Sigmoid colon (tissue), 7 donors: ENCODE measurements at places on chromosomes 6 and 20.

- DNase-seq: no peak
Observed at GRCh38 chr20:52593654-52594053, 378.5 kb upstream of the TSHZ2 start.

DNA sequence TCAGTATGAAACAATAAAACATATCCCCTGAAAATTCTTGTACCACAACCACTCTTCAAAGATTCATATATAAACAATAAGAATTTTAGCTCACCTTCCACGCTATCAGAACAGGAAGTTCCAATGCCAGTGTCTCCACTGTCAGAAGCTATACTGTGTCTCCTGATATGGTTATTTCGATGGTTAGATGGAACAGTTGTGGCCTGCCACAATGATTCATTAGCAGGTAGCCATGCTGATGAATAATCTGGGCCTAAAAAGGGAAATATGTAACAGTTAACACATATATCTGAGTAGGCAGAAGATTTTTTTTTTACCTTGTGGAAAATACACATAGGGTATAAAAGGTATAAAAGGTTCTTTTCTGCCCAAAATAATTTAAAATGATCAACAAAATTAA lies 19.0 kb downstream of the CEP85L start:
- DNase-seq: no peak

GRCh38 chr6:26351544-26351953 lies 13.4 kb upstream of the BTN3A2 start:
- no peak for DNase-seq

DNA sequence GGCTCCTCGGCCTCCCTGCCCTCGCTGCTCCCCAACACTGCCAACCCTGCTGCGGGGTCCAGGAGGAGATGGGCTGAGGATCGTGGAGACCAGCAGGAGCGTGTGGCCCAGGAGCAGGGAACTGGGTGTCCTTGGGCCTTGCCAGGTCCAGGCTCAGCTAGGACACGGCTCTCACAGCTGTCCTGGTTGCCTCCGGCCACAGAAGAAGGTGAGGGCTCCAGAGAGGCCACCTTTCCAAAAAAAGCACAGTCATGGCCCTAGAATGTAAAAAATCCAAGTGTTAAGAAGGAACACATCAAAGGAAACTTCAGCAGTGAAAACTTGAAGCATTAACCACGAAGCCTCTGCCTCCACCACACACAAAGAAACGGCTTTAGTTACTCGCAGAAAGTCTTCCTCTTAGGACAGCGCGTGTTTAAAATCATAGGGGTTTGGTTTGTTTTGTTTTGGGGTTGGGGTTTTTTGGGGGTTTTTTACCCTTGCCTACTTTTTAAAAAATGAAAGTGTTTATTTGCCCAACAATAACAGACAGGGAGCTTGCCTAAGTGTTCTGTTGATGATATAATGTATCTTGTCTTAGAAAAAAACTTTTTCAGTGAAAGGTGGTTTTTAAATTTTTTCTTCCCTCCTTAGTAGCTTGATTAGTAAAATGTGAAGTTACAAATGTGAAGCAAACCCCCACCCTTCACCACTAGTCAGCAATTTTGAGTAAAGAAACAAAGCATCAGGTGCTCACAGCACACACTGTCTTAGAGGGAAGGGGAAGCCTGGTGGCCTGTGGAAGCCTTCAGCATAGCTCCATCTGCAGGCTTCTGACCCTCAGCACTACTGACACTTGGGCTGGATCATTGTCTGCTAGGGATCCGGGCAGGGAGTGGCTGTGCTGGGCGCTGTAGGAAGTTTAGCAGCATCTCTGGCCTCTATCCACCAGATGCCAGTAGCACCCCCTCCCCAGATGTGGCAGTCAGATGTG lies 60.0 kb downstream of the PTPN1 start:
- DNase-seq: no peak

GRCh38 chr6:51019806-51020205 lies 201.1 kb downstream of the TFAP2B start:
- no peak for DNase-seq

DNA sequence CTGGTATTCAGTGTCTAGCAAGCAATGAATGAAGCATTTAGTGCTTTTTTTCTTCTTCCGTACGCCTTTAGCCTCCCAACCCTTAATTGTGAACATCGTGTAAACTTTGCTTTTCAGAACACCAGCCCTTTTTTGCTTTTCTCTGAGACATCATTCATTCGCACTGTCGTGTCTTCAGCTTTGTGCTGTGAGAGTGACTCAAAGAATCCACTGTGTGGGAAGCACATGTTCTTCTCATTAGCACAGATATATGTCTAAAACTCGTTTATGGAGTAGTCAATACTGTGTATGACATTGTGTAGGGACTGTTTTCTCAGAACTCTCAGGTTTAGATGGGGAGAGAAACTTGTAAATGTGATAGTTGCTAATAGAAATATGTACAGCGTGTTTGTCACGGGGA lies 279.1 kb downstream of the FARS2 start:
- DNase-seq: no peak

DNA sequence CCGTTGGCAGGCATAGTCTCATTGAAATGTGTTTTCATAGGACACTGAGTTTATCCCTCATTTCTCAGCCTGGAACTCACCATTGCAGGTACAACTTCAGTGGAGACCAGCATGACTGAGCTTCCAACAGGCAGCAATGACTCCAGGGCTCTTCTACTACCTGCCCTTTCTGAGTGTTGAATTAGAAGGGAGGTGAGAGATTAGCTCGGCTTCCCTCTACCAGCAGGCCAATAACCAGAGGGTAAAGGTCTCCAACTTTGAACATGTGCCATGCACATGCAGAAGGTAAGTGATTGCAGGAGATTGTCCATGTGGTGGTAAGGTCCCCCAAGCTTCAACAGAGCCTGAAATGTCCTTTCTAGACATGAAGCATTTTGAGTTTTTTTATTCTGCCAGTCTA lies 233.8 kb upstream of the SUPT3H start:
- DNase-seq: no peak

DNA sequence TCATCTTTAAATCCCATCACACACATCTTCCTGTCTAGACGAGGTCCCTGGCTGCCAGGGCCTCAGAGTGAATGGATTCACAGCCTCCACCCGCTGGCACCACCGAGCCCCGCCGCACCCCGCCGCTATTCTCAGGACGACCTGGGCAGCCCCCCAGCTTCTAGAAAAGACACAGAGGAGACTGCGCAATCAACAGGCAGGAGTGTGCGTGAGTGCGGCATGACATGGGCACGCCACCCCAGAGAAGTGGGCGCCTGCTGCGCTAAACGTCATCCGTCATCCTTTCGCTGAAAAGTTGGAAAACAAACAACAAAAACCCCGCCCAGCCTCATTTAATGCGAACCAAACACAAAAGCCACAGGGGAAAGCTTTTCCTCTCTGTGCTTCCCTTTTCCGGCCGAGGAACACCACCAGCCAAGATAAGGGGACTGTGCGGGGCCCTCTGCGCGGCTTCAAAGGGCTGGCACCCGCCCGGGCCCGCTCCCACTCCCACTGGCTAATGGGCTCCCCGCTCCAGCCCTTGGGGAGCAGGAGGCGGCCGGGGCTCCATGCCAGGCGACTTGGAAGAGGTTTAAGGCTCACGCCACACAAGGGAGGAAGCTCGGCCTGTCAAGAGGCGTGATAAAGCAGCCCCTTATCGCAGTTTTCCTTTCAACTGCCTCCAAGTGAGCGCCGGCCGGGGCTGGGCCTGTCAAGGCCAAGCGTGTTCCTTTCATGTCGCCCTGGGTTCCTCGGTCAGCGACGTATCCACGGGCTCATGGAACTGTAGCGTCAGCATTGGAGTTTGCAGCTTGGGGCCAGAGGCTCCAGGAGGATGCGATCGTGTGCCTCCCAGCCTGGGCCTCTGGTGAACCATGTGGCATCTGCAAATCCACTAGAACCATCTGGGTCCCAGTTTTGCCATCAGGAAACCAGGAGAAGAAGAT lies 50.1 kb downstream of the NFATC2 start:
- DNase-seq: no peak

DNA sequence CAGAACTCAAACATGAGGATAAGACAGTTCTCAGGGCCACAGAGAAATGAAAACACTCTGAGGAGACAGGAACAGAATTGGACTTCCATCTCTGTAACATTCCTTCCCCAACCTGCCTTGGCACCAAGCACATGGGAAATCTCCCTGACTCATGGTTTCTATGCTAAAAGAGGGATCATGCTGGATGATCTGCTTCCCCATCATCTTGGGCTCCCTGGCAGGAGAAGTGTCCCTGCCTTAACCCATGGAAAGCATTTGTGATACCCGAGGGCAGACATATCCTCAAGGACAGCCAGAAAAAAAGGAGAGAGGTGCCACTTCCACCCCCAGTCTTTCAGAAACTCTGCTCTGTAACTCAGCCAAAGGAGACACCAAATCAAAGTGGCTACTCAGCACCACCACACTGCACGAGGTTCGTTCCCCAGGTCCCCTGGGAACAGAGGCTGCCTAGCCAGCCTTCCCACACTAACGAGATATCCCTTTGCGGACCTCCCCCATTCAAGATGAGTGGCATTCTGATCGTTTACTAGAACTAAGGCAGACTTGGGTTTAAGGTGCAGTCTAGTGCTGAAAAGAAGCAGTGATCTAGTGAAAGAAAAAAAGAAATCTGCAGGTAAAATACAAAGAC lies 34.8 kb downstream of the BLOC1S5 start:
- no peak for DNase-seq

DNA sequence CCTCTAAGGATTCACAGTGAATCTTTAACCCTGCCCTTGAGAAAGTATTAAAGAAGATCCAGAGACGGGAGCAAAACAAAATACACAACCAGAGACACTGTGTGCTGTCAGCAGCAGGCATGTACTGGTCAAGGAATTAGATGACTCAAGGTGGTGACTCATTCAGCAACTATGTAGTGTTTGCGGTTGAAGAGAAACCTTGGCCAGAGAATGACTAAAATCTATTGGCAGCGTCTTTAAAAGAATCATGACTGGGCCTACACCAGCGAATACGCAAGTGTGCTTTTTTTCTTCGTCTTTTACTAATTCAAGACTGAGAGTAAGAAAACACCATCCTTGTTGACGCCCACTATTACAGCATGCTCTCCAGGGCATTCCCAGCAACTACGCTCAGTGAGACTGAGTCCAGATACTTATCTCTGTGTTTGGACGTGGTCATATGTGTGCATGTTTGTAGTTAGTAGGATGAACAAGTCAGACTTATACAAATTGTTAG lies 72.4 kb upstream of the BACH2 start:
- peak; percentile 88 for DNase-seq

DNA sequence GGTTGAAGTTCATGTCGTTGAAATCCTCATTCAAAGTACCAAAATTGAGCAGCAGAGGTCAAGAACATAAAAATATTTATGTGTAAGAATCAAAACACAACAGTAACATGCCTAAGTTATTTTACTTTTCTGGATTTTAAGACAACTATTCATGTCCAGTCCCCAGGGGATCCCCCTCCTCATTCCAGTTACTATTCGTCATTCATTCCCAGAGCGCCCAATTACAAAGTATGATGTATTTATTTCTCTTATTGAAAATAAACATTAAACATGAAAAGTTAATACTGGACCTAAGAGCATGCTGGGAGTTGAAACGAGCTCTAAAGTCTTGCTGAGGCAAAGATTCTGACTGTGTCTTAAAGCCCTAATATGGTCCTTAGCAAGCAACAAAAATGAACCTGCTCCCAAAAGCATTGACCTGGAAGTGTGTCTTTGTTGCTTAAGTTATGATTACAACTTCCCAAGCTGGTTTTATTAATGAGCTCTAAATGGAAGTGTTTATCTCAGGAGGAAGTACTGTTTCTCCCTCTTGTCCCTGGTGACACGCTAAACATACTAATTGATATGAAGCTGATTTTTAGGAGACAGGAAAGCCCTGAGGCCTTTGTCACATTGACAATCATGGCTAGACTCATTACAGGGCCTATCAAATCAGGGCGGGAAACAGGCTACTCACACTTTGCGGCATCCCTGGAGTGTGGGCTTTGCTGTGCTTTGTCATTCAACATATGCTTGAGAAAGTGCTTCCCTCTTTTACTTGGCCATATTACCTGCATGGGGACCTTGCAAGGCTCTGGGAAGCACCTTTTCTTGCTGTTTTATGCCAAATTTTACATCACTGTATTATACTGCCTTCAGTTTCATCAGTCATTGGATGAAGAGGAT lies 192.2 kb upstream of the DTNBP1 start:
- no peak for DNase-seq

DNA sequence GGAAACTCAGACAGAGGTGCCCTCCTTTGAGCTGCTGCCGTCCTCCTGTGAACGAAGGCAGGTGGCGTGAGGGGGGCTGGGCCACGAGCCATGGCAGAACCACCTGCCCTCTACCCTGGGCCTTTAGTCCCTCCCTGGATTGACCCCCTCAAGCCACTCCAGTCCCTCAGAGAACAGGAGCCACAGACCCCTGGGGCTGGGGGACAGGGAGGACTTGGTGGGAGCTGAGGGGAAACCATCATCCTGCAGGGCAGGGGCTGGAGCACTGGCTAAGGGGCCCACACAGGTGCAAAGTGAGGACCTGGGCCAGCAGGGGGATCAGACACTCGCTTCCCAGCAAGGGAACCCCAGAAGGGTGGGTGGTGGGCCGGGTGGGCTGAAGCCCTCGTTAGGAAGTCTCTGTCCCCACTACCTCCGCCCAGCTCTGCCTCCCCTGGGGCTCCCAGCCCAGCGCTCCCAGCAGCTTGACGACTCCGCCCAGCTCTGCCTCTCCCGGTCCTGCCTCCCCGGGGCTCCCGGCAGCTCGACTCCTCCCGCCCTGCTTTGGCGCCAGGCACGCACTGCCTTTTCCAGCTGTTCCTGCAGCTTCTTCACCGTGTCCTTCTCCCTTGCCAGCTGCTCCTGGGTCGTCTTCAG lies 44.4 kb downstream of the DSTN start:
- peak; percentile 97 for DNase-seq

DNA sequence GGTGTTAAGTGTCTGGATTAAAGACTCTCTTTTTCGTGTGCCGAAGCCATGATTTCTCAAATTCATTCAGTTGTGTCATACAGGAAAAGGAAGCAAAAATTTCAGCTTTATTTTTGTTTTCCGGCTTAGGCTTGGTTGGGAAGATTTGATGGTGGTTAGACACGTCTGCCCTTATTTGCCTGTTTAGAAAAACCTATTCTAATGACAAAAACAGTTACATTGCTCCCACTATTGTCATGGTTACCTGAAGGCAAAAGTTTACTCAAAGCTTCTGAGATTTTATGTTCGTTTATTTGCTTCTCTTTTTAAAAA lies 982 bp downstream of the DNAJC5 start:
- no peak for DNase-seq

DNA sequence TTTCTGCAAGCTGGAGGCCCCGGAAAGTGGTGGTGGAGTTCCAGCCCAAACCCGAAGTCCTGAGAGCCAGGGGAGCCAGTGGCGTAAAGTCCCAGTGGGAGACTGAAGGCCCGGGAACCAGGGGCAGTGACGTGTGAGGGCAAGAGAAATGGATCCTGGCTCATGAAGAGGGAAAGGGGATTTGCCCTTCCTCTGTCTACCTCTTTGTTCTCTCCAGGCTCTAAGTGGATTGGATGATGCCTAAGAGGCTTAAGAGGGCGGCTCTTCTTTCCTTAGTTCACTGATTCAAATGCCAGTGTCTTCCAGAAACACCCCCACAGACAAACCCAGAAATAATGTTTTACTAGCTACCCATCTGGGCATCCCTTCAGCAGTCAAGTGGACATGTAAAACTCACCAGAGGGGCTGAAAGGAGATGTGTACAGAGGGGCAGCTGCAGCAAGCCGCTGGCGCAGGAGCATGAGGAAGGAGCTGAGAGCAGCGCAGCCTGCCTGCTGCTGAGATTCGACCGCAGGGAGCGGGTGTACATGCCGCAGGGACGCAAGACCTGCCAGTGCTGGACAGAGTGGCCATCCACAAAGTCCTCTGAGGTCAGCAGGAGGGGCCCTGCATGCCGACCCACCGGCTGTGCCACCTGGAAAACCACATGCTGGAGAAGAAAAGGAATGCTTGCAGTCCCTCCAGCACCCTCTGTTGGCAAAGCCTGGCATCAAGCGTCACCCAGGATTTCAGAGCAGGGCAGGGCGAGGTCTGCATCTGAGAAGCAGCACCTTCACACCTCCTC lies 29.5 kb downstream of the CDYL start:
- DNase-seq: peak; percentile 68
